ENCODE measurements at places on chromosomes 4 and X.

- DNase-seq = no peak
Observed at GRCh38 chr4:174110180-174110579, 173.3 kb downstream of the FBXO8 start.

- DNase-seq = no peak
Observed at GRCh38 chr4:125836597-125837195, 521.9 kb downstream of the FAT4 start.

GRCh38 chrX:140151316-140151715, 186.0 kb upstream of the CXorf66 start:
- no peak for DNase-seq

- no peak for DNase-seq
Observed at GRCh38 chrX:2320580-2321327, 180.0 kb downstream of the DHRSX start.

GRCh38 chrX:154367474-154368308, 6.7 kb downstream of the FLNA start:
- DNase-seq = no peak

- no peak for DNase-seq
Observed at GRCh38 chrX:150581093-150581775, 12.8 kb downstream of the MTM1 start.

DNA sequence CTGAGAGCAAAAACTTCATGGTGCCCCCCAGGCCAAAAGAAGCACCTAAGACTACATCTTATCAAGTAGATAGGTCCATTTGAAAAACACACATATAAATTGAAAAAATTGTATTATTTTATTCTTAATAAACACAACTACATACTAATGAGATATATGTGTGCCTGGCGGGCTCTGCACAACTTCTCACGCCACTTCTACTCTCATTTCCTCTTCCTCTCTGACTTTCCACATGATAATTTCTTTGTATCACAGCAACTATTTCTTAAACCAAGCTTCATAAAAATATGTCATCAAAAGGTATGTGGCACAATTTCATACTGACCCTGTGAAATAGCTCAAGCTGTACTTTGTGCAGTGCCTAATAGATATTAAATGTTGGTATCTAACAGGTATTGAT, 10.7 kb upstream of the NPY2R start:
- DNase-seq = no peak

GRCh38 chr4:169385376-169385775, 114.6 kb upstream of the SH3RF1 start:
- DNase-seq = no peak

DNA sequence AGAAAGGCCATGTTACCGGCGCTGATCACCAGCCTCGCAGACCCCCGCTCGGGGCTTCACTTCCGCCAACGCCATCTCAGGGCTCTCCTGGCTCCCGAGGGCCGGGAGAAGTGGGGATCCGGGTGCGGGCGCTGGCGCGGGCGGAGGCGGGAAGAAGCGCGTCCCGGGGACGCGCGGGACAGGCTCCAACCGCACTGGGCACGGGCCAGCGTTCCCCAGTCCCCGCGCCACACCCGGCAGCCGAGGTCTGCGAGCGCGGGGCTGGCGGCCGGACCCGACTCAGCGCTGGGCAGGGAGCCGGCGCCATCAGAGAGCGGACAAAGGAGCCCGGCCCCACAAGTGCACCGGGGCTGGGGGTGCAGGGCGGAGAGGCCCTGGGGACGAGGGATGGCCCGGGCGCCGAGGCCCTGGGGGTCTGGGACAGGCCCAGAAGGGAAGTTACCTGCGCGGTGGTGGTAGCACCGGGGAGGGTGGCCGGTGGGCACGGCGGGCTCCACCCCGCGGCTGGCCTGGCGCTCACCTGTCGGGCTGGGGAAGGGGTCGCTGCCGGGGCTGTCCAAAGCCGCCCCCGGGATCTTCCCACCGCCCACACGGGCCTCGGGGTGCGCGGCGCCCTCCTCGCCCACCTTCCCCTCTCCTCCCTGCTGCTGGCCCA, 449 bp downstream of the CTPS2 start:
- DNase-seq = peak; percentile 66

DNA sequence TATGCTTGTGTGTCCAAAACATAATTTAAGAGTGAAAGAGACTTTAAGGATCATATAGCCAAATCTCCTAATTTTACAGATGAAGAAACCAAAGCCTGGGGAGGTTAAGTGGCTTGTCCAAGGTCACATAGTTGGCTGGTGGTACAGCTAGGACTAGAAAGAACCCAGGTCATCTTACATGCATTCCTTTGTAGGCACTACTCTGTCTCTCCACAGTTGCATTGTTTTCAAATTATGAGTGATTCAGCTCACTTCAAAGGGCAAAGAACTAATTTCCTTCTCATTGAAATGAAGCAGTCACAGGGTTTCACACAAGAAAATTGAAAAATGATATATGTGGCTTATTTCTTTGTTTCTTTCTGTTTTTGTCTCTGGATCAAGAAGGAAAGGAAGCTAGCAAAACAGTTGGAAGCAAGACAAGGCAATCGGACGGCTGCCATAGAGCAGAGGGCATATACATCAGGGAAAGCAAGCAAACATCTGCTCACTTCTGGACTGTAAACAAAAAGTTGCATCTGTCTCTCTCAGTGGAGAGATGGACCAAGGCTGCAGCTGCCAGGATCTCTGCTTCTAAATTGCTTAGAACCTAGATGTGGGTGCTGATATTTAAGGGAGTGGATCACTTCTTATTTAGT, 107.5 kb upstream of the AMOT start:
- DNase-seq = no peak

DNA sequence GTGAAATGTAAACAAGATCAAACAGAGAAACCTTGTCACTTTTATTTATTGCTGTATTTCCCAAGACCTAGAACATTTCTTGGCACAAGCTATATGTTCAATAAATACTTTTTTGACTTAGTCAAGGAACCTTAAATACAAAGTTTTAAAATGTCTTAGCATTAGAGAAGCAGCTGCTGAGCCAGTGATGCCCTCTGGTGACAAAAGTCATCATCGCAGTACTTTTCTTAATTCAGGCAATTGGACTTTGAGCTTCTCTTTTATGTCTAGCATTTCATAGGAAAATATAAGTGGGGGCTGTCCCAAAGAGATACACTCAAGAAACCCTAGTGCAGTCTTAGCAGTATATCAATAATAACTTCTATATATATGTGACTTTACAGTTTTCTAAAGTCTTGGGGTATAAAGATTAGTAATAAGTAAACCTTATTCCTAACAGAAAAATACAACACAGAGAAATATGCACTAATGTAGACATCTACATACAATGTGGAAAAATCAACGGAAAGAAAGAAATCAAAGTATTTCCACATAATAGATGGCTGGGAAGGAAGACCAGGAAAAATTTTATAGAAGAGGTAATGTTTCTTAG, 118.4 kb downstream of the DTHD1 start:
- DNase-seq = peak; percentile 9

GRCh38 chr4:2673157-2673556, 83.0 kb downstream of the TNIP2 start:
- DNase-seq = no peak

GRCh38 chrX:57678686-57679428, 1.2 kb downstream of the NLRP2B start:
- DNase-seq = no peak

GRCh38 chr4:152307669-152308068, 228.2 kb downstream of the FBXW7 start:
- DNase-seq = no peak

GRCh38 chr4:57465321-57466056, 355.3 kb upstream of the IGFBP7 start:
- no peak for DNase-seq

DNA sequence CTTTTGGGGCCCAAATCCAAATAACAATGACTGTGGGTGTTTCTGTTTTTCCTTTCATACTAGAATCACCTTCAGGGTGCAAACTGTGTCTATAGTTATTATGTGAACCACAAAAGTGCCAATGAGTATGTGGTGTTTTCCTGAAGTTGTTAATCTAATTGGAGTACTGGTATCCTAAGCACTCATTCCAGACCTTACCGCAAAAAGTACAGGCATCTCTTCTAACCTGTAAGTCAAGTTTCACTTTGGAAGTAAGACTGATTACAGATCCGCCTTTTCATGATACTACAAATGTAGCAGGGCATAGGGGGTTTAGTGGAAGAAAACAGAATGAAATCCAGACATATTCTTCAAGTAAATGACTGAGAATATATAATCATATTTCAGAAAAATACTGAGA, 16.1 kb downstream of the COQ2 start:
- DNase-seq = no peak

DNA sequence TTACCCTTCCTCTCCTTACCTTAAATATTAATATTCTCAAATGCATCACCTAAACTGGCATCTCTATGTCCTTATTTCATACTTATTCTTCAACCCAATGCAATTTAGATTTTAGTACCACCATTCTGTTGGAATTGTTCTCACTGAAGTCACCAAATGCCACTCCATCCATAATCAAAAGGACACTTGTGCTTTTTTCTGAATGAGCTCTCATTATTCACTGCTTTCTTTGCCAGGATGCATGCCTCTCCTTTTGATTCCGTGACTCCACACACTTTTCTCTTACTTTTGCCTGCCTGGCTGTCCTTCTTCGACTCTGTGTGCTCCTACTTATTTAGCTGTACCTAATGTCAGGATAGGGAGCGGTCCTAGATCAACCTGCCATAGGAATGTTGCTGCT, 633.1 kb upstream of the BOD1L1 start:
- no peak for DNase-seq

DNA sequence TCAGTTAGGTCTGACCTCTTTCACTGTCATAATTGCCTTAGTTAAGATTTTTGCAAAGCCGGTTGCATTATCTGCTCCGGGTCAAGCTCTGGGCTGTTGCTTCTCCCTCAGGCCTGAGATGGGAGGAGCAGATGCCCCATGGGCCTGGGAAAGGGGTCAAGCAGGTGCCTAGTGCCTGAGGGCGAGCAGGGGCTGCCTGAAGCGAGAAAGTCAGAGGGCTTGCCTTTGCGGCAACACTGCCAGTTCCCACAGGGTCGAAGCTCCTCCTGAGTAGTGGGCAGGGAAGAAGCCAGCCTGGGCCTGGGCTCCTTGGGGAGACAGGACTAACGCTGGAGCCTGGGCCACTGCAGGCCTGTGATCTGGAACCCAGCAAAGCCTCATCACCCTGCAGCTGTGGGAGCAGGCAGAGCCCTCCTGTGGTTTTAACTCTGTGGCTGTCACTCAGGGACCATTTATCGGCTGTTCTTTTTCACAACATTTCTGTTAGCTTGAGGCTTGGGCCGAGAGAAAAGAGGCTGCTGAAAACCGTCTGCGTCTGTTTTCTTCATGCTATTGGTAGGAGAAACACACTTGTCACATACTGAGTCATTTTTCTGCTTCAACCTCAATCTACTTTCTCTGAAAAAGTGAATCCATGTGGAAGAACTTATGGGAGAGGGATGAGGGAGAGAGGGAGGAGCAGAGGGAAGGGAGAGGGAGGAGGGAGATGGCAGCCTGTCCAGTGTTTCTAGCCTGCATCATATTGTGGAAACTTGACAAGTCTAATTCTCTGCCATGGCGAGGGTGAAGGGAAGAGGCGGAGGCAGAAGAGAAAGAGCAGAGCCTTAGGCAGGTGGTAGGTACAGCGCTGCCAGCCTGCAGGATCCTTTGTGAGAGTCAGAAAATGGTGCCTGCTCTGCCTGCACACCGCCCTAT, 68.4 kb downstream of the RHOH start:
- DNase-seq = no peak

GRCh38 chrX:54357414-54358377, at the start of gene WNK3:
Gene WNK3 (minus strand): TSS chrX:54358046.
- peak; percentile 82 for DNase-seq

- DNase-seq = no peak
Observed at GRCh38 chr4:89009115-89009514, 47.9 kb downstream of the FAM13A start.

- DNase-seq = no peak
Observed at GRCh38 chr4:165360041-165360695, 18.6 kb upstream of the CPE start.

- DNase-seq = no peak
Observed at GRCh38 chrX:107556967-107557366, 71.3 kb upstream of the PRPS1 start.

DNA sequence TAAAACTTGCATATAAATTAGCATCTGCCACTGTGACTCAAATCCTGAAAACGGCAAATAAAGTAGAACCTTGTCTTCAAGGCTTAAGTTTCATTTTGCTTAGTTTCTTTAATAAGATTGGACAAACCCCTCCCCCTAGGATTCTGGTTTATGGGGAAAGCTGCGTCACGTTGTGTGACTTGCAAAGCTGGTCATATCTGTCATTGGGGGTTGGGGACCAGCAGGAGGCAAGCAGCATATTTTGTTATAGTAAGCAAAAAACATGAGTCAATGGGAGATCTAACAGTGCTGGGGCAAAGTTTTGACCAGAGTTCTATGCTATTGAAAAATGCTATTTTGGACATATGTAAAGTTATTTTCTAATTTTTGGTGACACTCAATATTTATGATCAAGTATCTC, 407.3 kb downstream of the PCDH18 start:
- no peak for DNase-seq

GRCh38 chrX:101210630-101211029, 9.0 kb upstream of the DRP2 start:
- no peak for DNase-seq

DNA sequence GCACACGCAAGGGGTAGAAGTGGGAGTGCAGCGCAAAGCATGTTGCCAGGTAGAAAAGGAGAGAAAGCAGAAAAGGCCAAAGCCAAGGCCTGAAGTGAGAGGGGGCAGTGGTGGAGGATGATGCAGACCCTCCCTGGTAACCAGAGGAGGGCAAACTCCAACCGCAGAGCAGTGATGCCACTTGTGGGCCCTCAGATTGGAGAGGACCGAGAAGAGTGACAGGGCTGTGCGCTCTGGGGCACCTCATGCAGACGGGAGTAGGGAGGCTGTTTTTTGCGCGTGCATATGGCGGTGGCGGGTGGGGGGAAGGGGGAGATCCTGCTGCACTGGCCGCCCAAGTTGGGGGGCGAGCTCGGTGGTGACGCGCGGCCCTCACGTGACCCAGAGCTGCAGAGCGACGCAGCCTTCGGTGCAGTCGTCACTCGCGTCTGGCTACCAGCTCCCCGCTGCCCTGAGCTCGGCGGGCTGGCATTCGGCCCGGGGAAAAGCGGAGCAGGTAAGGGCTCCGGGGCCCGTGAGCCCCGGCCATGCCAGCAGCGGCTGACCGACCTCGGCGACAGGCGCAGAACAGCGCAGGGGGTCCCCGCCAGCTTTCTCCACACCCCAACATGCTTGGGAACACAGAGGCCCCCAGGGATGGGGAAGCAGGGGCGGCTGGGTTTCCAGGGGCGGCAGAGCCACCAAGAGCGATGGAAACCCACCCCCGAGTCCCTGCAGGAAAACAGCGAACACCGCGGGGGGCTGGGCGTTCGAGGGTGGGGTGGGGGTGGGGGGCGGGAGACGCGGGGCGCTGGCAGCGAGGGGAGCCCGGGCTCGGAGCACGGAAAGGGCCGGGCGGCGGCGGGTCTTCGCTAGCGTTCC, at the start of gene BEX3:
BEX3 (plus strand) TSS at position 421 of the 861 bp plus-strand sequence. CDS start 984 bp downstream, outside the sequence.
- DNase-seq = peak; percentile 58

GRCh38 chr4:15438939-15439524, 11.2 kb downstream of the C1QTNF7 start:
- DNase-seq = no peak

DNA sequence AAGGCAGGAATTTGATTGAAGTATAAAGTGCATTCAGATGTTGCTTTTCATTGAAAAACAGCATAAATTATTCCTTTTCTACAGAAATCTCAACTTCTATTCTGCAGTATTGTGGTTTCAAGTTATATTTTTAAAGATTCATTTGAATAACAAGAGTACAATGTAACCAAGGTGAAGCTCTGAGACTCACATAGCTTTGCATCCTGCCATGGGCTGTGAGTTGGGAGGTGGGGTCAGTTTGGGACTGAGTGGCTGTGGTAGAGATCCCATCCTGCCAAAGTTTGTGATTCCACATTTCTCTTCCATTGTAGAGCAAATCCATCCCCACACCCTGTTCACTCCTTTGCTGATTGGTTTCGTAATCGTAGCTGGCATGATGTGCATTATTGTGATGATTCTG, 69.2 kb downstream of the KIT start:
- no peak for DNase-seq

Data from nephron progenitor cell (in vitro differentiated cells).